Left ventricle myocardium superior (tissue), 1 donor: ENCODE measurements at places on chromosomes 5 and 9. TPM values are rescaled to one million over a fixed set of nuclear protein-coding genes. Genes with fewer than 3 reads are reported as not detected.

GRCh38 chr5:149654231-149654630, 72.9 kb downstream of the ARHGEF37 start:
- DNase-seq, result no peak

DNA sequence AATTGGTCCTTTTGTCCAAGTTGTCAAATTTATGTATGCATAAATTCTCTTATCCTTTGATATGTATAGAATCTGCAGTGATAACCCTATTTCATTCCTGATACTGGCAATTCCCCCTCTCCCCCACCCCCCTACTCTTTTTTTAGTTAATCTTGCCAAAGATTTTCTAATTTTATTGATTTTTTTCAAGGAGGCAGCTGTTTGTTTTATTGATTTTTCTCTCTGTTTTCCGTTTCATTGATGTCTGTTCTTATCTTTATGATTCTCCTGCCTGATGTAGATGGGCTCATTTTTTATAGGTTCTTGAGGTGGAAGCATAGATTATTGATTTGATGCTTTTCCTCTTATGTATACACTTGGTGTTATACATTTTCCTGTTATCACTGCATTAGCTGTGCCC, 34.4 kb downstream of the SMC5 start:
- no peak for DNase-seq

- no peak for DNase-seq
Observed at GRCh38 chr5:9957214-9957613, 292.5 kb downstream of the ATPSCKMT start.

- DNase-seq, result no peak
Observed at GRCh38 chr5:29367176-29367833, 1826.2 kb upstream of the CDH6 start.

DNA sequence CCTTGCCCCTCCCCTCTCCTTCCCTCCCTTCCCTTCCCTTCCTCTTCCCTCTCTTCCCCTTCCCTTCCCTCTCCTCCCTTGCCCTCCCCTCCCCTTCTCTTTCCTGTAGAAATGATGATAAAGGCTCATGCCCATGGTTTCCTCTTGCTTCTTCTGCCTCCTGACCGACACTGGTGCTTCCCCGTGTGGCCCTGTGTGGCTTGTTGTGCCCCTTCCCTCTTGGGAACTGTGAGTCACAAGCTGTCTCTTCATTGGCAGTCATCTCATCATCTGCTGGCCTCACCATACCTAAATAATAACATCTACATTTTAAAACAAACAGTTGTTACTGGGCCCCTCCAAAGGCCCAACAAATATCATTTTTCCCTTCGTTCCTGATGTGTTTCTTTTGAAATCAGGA, 11.7 kb upstream of the CARNMT1 start:
- no peak for DNase-seq

- DNase-seq, result no peak
Observed at GRCh38 chr5:180541710-180542109, 47.5 kb downstream of the CNOT6 start.

GRCh38 chr5:116068028-116068632, 16.7 kb upstream of the COMMD10 start:
- no peak for DNase-seq

- DNase-seq, result no peak
Observed at GRCh38 chr5:92371889-92372235, 988.7 kb upstream of the ARRDC3 start.

The OTULINL gene
- 3.1 TPM for total RNA-seq

The NDOR1 gene
- 5.7 TPM for total RNA-seq

The DIRAS2 gene
- total RNA-seq, result not detected

The FBP1 gene
- 1.3 TPM for total RNA-seq
